ENCODE measurements at places on chromosomes 2 and 18.

DNA sequence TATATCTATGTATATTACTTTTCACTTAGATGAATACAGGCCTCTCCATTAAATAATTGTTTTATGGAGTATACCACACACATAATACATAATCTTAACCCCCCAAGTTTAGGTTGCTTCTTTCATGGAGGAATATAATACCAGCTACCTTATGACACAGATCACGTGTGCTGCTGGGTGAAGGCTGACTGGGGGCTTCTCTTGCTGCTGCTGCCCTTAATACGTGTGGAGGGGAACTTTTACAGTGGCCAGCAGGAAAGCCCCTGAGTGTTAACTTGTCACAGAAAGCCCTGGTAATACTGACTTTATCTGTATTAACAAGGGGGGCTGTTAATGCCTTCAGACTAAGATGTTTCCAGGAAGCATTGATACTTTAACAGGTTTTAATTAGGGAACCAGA, 63.1 kb downstream of the LAMA3 start:
- DNase-seq, result no peak

- DNase-seq, result no peak
These were observed 15.2 kb downstream of the CDKL4 start for GRCh38 chr2:39228413-39229209.

- DNase-seq, result no peak
These were observed at the start of gene CYP1B1 for GRCh38 chr2:38075507-38076151. TSS of gene CYP1B1 (minus strand) at chr2:38076151. CDS start at chr2:38075388, 763 bp downstream.

GRCh38 chr2:133063775-133064174, 393.8 kb upstream of the LYPD1 start:
- no peak for DNase-seq

DNA sequence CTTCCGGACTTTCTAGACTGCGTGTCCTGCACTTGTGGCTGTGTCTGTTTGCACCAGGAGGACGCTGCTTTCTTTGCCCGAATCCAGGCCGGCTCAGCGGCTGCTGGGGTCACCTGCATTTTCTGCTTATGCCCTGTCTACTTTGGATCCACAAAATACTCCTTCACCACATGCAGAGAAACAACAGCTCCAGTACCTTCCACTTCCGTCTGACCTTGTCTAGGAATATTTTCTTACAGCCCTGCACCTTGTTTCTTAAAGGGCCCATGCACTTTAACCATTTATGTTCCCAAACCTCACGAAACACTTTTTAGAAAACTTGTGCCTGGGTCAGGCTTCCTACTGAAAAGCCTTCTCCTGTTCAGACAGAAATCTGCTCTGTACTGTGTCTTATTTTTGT, 129.4 kb upstream of the NCK2 start:
- no peak for DNase-seq

GRCh38 chr2:172109988-172110811, 7.5 kb upstream of the DLX2 start:
- DNase-seq, result no peak

- DNase-seq, result no peak
These were observed 32.7 kb upstream of the AFTPH start for GRCh38 chr2:64491426-64491825.

DNA sequence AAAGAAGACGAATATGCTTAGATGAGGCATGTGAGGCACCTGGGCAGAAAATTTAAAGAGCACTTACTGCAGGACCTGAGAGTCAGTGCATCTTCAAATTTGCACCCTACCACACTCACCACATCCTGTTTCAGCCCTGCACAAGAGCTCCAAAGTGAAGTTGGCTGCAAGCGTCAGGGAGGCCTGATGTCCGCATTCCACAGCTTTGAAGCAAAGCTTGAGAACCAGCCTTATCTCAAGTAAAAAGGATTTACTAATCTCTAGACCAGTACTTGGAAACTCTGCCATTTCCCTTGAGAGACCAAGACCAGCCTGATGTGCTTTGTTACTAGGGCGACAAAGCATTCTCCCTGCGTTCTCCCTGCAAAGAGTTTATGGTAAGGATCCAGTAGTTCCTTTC, 3.4 kb upstream of the ASNSD1 start:
- DNase-seq, result no peak

DNA sequence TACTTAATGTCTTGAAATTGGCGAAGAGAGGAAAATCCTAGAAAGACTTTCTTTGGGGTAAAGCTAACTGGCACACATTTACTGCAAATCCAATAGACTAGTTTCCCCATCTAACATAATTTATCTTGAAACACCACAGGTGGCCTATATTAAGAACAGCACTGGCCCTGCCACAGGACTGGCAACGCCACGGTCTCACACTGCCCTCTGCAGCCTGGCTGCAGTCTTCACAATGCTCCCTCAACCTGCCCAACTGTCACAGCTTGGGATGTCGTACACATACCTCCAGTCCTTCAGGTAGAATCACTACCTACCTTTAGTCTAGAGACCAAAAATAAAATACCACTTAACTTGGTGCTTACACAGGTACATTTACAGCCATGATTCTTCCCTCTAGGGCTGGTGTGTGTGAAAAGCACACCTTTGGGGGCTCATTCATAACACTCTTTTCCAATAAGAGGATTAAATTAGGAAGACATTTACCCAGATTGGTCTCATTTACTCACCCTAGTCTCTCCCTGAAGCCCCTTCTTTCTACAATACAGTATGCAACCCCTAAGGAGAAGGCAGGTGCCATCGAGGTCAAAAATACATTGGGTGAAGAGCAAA, 222.2 kb downstream of the C1D start:
- no peak for DNase-seq

DNA sequence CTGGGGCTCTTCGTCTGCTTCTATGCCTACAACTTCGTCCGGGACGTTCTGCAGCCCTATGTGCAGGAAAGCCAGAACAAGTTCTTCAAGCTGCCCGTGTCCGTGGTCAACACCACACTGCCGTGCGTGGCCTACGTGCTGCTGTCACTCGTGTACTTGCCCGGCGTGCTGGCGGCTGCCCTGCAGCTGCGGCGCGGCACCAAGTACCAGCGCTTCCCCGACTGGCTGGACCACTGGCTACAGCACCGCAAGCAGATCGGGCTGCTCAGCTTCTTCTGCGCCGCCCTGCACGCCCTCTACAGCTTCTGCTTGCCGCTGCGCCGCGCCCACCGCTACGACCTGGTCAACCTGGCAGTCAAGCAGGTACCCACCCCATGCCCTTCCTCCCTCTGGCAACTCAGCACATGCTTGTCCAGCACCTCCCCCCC, 24.2 kb downstream of the STEAP3 start:
- DNase-seq, result no peak

DNA sequence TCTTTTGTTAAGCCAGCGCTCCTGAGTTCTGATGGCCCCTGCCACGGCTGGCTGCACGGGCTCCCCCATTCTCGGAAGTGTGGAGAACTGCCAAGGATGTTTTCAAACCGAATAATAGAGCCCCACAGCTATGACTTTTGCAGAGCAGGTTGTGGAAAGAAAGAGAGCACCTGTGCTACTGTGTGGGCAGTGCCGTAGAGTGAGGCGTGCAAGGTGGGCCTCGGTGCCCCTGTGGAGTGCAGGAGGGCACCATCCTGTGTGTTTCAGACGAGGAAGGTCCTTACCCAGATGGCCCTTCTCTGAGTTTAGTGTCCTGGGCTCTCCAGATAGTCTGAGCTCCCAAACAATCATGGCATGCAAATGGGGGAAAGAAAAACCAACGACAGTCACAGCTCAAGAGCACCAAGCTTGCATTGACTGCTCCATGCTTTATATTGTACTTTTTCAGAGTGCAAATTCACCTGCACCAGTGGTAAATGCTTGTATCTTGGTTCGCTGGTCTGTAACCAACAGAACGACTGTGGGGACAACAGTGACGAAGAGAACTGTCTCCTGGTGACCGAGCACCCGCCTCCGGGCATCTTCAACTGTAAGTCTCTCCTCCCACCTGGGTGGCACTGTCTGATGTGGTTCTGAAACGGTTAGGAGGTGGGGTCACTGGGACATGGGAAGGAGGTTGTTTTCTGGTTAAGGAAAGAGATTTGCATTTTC, 219.4 kb downstream of the LDLRAD4 start:
- no peak for DNase-seq

DNA sequence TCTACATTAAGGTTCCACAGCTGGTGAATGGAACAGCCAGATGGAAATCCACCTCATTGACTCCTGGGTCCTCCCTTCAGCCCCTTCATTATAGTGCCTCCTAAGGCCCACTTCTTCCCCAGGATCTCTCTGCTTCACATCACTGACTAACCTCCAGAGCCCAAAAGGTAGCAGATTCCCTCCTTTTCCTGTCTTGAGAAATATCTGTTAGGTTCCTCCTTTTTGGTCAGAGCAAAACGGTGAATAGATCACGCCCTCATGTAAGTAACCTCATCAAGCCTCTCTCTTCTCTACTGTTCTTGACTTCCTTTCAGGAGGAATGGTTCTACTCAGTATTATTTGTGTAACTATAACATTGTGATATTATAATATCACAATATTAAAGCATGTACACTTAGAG, 155.0 kb upstream of the SRD5A2 start:
- no peak for DNase-seq

DNA sequence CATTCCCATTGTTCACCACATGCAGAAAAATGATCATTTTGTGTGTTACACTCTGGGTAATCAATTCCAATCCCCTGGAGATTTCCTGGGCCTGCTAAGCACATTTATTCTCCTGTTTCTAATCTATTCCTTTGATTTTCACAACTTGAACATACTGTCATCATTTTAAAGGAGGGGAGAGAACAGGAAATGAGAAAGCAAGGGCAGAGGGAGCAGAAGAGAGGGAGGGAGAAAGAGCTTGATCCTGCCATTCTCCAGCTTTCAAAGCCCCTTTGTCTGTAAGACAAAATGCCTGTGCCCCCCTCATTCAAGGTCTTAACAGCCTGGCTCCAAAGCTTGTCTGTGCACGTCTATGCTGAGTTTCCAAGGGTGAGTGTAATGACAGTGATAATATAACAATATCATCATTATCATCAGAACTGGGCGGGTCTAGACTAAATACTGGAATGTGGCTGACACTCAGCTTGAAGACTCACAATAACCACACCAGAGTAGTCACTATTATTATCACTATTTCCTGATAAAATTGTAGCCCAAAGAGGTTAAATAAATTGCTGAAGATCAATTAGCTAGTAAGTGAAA, 164.4 kb upstream of the KLHL29 start:
- no peak for DNase-seq

- no peak for DNase-seq
These were observed 146.6 kb downstream of the ZNF516 start for GRCh38 chr18:76348267-76349066.

DNA sequence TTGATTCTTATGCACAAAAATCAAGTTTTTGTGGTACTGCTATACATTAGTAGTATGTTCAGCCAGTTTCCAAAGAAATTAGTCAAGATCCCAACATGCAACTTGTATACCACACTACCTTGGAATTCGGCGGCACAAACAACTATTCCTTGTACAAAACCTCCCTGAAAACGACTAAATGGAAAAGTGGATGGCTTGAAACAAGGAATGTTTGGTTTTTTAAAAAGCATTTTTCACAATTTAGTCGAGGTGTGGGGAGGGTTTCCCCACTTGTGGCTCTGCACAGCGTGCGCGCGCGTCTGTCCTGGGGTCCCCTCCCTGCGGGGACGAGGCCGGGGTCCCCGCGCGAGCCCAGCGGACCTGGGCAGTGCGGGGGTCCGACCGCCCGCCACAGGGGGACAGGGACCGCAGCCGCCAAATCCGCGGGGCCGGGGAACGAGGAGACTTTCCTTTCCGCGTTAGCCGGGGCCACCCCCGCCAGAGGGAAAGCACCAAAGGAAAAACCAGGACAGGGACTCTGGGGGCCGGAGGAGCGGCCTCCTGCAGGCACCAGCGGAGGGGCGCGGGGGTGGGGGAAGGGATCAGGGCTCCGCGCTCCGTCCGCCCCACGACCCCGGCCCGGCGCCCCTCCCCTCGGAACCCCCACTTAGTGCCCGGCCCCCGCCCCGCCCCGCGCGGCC, 534 bp upstream of the SOCS6 start:
- no peak for DNase-seq

DNA sequence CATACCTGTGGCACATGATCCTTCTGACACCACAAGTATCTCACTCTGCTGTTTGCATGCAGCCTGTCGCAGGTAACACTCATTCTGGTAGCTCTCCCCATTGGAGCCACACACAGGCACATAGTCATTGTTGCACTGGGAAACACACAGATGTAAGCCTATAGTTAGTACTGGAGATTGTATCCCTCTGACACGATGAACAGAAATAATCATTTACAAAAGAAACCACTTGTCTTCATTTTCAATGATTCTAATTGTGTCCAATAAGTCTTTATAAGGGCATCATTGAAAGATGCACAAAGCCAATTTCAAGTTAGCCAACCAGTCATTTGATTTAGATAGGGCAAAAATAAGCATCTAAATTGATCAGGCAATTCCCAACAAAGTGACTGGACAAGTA, 10.4 kb downstream of the TMEFF2 start:
- no peak for DNase-seq

DNA sequence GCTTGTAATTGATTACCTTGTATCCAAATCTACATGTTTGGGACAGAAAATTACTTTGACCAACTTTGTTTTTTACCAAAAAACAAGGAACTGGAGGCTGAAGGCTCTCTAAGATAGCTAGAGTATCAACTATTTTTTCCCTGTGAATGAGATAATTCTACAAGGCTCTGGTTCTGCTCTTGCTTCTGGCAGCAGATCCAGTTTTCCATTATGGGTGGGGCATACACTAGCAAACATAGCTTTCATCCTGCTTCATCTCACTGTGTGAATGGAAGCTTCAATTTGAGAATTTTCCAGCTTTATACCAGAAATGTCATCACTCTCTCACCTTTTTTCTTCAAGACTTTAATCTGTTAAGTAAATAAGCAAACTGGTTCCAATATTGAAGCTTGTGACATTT, 249.7 kb downstream of the RPRM start:
- no peak for DNase-seq

- DNase-seq, result no peak
These were observed 7.9 kb downstream of the RIF1 start for GRCh38 chr2:151417650-151418049.

- DNase-seq, result no peak
These were observed 441.1 kb downstream of the DCC start for GRCh38 chr18:52781113-52781512.

- no peak for DNase-seq
These were observed 232.5 kb downstream of the PTGR3 start for GRCh38 chr18:74976331-74976909.
